Activated T-helper 1 cell treated with anti-CD3 and anti-CD28 coated beads, Interleukin-2, amount 50 U/mL, for 16 hours (primary cell): ENCODE measurements at places on chromosomes 1 and 21.

GRCh38 chr1:194280463-194280862, 1094.0 kb upstream of the B3GALT2 start:
- DNase-seq, result no peak

- DNase-seq, result no peak
These were observed 10.3 kb downstream of the SRSF11 start for GRCh38 chr1:70231475-70231874.

- no peak for DNase-seq
These were observed 92.6 kb downstream of the PAX7 start for GRCh38 chr1:18723206-18723605.

DNA sequence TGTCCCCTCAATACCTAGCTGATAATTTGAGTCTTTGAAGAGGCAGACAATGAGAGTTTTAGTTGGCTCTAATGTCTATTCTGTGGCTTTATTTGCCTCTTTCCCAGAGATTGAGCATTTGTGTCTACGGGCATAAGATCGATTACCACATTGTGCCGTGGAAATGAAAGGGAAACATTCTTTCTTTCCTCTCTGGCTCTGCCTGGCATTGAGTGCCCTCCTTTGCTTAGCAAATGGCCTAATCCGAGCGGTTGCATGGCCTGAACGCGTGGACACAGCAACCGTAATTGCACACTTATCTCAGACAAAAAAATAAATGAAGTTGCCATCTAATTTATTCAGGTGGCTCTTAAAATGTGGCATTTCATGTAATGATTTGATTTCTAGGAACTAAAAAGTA, 247.9 kb downstream of the ADGRL2 start:
- no peak for DNase-seq

DNA sequence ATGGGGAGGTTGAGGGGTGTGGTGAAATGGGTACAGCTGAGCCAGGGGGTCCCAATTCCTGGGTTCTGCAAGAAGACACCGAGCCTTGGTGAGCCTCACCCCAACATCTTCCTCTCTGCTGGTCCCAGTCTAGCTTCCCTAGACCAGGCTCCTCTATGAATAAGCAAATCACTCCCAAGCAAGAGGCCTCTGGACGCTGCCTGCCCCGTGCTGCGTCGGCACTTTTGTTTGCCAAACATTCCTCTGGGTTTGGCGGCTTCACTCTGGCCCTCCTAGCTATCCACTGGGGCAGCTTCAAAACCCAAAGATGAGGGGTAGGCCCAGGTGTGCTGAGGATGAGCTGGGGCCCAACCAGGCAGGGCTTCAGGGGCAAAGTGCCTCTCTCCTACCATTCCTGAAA, 137.1 kb upstream of the CD34 start:
- DNase-seq, result no peak

- peak; percentile 96 for DNase-seq
These were observed 4.4 kb downstream of the ENTREP3 start for GRCh38 chr1:155250633-155251449.

- no peak for DNase-seq
These were observed 57.8 kb downstream of the WNT9A start for GRCh38 chr1:227889863-227890405.

- DNase-seq, result no peak
These were observed 75.1 kb upstream of the GNG12 start for GRCh38 chr1:67908250-67908936.

GRCh38 chr1:19101244-19101643, 108.8 kb downstream of the UBR4 start:
- DNase-seq, result no peak

- no peak for DNase-seq
These were observed 63.0 kb upstream of the PRDX6 start for GRCh38 chr1:173414136-173414535.

GRCh38 chr1:186994897-186995296, 166.1 kb downstream of the PLA2G4A start:
- no peak for DNase-seq

- no peak for DNase-seq
These were observed 18.0 kb upstream of the HHAT start for GRCh38 chr1:210310562-210311153.

DNA sequence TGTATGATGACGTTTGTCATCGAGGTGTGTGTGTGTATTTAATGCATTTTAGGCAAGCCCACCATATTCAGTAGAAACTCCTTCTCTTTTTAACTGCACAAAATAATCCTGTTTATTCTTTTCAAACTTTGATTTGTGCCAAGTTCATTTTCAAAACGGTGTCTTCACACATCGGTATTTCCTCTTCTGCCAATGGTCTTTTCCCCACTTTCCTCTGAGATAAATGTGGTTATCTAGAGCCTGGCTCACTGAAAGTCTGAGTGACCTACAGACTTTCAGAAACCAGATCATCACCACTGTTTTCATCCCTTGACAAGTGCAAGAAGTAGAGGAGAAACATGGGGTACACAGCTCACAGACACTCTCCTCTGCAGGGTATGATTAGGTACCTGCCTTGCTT, 69.4 kb downstream of the GPATCH2 start:
- no peak for DNase-seq

GRCh38 chr1:207088161-207088560, 499 bp upstream of the C4BPB start:
- no peak for DNase-seq
